ENCODE measurements at places on chromosomes 16 and 17. TPM values are rescaled to one million over a fixed set of nuclear protein-coding genes. Genes with fewer than 3 reads are reported as not detected.

C16orf92 gene
- total RNA-seq: not detected

KIF19 gene
- total RNA-seq: not detected

EME1 gene
- 3.4 TPM for total RNA-seq

- no peak for DNase-seq
Observed at GRCh38 chr16:11308493-11309283, 27.6 kb upstream of the PRM1 start.

- no peak for DNase-seq
Observed at GRCh38 chr17:32277284-32277683, 11.7 kb downstream of the RHBDL3 start.

GRCh38 chr16:22109258-22109898, 17.0 kb downstream of the VWA3A start:
- no peak for DNase-seq

GRCh38 chr16:50925758-50926357, 184.0 kb downstream of the CYLD start:
- DNase-seq: no peak

- DNase-seq: no peak
Observed at GRCh38 chr17:48308581-48308980, 121.4 kb downstream of the SKAP1 start.

GRCh38 chr17:76193591-76193990, 46.7 kb downstream of the RNF157 start:
- no peak for DNase-seq

DNA sequence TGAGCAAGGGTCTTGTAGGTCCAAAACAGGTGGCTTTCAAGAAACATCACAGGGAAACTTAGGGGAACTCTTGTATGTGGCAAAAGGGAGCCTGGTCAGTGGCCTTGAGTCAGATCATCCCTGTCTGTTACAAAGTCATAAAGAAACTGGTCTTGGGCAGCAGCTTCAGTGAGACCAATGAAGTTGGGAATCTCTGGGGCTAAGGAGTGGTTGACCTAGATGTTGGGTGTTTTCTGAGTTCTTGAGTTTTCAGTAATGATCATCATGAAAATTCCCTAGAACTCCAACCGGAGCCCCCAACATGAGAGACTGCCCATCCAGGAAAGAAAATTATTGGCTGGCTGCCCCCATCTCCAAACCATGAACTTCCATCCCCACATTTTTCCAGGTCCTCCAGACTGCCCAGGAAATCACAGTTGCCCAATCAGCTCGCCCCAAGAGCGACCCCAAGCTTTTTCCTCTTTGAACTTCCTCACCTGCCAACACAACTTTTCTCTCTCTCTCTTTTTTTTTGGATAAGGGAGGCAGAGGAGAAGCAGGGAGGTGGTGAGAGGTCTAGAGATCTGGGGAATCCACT, 3.9 kb downstream of the CCR7 start:
- no peak for DNase-seq

Measured in uterus (tissue), 4 donors.